ENCODE measurements at places on chromosomes 12 and 14.

GRCh38 chr12:94596596-94596995 is 53.8 kb downstream of the TMCC3 start:
- no peak for DNase-seq

GRCh38 chr12:24496755-24497154 is 452.1 kb downstream of the BCAT1 start:
- no peak for DNase-seq

DNA sequence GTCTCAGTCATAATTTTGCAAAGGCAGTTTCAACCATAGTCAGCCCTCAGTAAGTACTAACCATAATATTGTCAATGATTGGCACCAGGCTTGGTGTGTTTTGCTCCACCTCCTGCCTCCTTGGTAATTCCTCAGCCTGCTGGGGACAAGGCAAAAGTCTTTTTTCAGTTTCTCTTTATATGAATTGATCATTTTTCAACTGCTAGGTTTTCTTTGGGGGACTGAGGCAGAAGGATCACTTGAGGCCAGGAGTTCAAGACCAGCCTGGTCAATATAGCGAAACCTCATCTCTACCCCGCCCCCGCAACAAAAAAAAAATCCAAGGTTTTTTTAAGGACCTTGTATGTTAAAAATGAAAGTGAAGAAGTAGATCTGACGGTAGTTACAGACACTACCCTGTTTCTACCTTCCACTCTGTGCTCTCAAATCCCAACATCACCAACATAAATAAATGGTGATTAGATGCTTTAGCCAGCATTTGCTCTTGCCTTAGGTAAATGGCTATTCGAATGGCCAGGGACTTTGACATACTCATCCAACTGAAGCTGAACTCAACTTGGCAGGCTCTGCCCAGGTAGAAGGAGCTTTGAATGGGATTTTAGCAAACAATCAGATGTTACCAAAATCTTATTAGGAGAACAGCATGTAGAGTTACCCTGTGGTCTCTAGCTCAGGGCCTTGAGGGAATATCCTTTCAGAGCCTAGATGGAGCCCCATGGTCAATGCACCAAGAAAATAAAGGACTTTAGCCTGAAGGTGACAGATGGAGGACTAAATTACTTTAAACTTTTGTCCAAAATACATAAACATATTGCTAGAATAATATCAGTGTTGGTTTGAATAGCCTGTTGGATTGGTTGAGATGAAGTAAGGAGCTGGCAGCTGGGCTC is 126.9 kb upstream of the AMIGO2 start:
- no peak for DNase-seq

GRCh38 chr14:54579621-54580020 is 12.7 kb downstream of the SAMD4A start:
- no peak for DNase-seq

- DNase-seq: no peak
Measured at GRCh38 chr14:56160088-56160487, 41.9 kb downstream of the PELI2 start.

GRCh38 chr12:4191642-4192041 is 81.9 kb upstream of the CCND2 start:
- DNase-seq: peak; percentile 42

GRCh38 chr12:46402941-46403718 is 30.6 kb upstream of the SLC38A2 start:
- no peak for DNase-seq

GRCh38 chr14:83071888-83072501 is 1538.3 kb upstream of the SEL1L start:
- DNase-seq: peak; percentile 20

DNA sequence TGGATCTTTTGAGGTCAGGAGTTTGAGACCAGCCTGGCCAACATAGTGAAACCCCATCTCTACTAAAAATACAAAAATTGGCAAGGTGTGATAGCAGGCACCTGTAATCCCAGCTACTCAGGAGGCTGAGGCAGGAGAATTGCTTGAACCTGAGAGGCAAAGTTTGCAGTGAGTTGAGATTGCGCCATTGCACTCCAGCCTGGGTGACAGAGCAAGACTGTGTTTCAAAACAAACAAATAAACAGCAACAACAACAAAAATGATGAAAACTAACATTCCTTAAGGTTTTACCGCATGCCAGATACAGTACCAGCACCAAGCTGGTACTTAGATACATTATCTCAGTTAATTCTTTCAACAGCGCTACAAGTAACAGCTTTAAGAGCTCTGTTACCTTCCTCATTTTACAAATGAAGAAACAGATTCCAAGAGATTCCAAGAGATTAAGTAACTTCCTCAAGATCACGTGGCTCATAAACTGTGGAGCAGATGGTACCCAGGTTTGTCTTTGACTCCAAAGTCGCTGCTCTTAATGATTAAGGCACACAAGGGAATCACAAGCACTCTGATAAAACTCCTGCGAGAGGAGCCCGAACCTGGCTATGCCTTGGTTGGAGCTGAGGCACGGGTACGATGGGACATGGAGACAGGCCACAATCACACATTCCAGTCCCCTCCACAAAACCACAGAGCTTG is 17.7 kb upstream of the PLEK2 start:
- no peak for DNase-seq

DNA sequence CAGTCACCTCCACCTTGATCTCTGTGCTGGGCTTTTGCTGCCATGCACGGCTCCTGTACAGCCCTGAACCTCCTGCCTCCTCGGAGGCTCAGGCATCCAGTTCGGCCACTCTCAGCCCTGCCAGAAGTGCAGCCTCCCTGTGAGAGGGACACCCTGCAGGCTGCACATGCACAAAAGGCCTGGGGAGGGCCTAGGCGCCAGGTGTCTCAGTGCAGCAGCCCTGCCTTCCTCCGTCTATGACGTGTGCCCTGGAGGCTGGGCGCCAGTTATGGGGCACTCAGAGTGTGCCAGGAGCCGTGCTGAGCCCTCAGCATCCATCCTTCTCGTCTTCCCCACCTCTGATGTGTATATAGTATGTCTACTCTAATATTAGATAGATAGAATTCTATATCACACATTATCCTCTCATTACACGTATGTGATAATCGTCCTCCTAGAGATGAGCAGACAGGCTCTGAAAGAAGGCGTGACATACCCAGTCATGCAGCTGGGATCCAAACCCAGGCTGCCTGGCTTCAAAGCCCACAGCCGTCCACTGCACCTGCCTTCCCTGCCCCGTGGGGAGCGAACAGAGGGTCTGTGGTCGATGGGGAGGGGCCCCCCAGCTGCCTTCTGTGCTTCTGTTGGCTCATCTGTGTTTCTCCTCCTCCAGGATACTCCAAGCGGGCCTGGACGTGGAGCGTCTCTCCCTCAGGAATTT is 101.1 kb downstream of the B4GALNT3 start:
- no peak for DNase-seq

- no peak for DNase-seq
Measured at GRCh38 chr12:63985456-63985855, 141.0 kb downstream of the SRGAP1 start.

- DNase-seq: no peak
Measured at GRCh38 chr12:124792961-124793441, 70.7 kb downstream of the SCARB1 start.

GRCh38 chr12:48157889-48158370 is 615 bp upstream of the ASB8 start:
- no peak for DNase-seq

GRCh38 chr12:51520576-51521325 is 70.3 kb upstream of the SCN8A start:
- no peak for DNase-seq

DNA sequence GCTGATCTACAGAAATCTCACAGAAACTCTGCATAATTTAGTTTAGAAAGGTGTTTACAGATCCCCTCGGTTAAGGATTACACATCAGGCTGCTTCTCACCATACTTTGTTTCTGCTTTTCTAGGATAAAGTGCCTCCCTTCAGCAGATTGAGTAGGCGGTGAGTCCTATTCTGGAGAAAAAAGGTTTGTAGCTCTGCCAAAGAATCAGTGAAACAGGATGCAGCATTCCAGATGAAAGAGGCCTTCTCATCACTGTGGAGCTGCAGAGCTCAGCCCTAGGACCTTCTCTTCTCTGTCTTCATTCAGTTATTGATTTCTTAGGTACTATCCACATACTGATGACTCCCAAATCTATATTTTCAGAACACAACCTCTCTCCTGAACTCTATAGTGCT is 155.5 kb upstream of the KRR1 start:
- DNase-seq: no peak

DNA sequence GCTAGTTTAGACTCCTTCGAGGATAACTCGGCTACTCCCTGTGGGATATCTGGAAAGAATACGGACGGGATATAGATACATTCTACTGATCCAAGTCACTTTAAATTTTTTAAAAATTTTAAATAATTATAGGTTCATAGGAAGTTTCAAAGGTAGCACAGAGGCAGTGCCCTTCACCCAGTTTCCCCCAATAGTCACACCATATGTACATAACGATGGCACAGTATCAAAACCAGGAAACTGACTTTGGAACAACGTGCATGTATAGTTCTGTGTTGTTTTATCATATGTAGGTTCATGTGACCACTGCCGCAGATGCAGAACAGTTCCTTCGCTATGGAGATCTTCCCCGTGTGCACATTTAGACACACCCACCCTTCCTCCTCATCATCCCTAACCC is 352.3 kb downstream of the CACNA1C start:
- no peak for DNase-seq
